Stimulated activated naive CD4-positive, alpha-beta T cell treated with Interleukin-2 at 50 U/mL for 16 hours (primary cell): ENCODE measurements at places on chromosomes 3 and 15.

DNA sequence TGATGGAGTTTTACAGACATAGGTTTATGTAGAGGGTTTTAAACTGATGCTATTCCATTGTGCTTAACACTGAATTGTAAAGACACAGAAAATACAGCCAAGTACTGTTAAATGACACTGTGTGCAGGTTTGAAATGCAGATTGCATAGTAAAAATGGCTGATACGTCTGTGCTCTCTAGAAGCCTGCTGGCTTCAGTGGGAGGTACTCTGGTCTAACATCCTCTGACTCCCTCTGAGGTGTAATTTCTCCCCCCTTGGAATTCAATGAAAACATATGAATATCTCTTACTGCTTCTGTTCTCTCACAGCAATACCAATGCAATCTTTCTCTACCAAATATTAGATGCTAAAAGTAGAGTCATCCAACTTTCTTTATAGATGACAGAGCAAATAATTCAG lies 176.6 kb downstream of the SLC9A9 start:
- DNase-seq: no peak

DNA sequence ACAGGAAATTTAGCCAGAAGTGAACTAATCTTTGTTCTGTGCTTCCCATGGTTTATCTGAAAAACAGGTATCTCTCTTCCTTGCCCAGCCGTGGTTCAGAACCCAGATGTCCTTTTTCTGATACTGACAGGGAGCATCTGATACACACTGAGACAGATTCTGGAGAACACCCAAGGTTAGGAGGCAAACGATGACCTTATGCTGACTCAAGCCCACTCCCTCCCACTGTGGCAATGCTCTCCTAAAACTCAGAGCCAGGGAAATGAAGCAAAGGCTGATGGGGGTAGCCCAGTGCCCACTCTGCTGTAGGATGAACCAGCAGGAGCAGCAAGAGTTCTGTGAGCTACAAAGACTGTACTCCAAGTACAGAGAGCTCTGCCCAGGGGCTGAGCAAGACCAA lies 225.1 kb downstream of the NTRK3 start:
- no peak for DNase-seq

DNA sequence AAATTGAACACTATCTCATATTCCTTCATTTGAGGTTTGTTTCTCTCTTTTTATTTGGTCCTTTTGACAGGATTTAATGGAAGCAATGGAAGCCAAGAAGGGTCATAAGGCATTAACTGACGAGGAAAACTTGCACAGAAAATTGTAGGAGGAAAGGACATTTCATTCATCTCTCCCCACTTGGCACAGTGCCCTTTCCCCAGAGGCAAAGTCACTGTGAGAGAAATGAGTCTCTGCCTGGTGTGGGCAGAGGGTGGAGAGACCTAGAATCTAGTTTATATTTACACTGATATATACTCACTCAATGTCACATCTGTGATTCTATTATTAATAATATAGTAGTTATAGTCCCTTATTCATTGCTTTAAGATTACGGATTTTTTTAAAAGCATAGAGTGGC lies 324.6 kb upstream of the IL12A start:
- no peak for DNase-seq

- DNase-seq: no peak
Observed at GRCh38 chr3:32882603-32883025, 64.8 kb downstream of the TRIM71 start.

- DNase-seq: no peak
Observed at GRCh38 chr3:47870156-47870555, 67.2 kb downstream of the DHX30 start.

DNA sequence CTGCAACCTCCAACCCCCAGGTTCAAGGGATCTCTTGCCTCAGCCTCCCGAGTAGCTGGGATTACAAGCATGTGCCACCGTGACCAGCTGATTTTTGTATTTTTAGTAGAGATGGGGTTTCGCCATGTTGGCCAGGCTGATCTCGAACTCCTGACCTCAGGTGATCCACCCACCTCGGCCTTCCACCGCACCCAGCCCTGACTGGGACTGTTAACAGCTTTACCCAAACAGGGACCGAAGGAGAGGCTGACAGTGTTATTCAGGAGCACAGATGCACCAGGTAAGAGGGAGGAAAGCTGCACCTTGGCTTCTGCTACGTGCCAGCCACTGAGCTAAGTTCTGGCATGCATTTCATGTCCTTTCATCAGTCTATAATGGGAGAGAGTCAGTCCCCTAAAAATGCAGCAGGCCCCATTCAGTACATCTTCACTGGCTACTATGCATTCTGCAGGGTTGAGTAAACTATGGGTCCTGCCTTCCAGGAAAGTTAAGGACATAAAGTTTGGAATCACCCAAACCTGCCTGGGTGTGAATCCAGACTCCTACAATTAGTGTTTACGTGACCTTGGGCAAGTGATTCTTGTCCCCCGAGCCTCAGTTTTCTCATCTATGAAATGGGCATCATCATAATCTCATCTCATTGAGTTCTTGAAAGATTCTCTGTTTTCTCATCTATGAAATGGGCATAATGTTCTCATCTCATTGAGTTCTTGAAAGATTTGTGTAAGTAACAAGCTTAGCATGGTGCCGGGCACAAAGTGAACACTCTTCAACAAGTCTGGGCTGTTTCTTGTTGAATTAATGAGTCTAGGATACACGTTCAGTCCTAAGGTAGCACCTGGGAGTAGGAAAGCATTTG lies 82.2 kb downstream of the CPN2 start:
- DNase-seq: no peak

DNA sequence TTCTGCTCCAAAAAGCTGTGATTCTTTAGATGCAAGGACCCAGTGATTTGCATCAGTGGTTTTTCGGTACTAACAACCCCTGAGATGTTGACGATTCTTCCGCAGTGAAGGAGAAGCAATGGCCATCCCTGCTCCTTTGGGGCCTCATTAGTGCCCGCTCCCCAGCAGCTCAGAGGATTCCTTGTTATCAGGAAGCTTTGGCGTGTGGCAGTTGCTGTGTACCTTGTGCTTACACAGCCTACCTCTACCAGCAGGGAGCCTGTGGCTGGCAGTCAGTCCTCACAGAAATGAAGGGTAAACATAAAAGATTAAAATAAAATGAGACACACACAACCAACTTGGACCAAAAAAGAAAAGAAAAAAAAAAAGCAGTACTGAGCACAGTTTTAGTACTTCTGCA lies 55.2 kb downstream of the CNTN3 start:
- DNase-seq: no peak
